Suppressor macrophage treated with lipopolysaccharide for 1 hour (primary cell): ENCODE measurements at places on chromosomes 6 and 20.
A peak's percentile ranks its signal among the peaks of the same experiment; 100 is the strongest.

GRCh38 chr6:116051244-116051643 is 9.4 kb downstream of the FRK start:
- DNase-seq: no peak

- DNase-seq: no peak
Measured at GRCh38 chr6:138194287-138194686, 24.0 kb downstream of the PBOV1 start.

- no peak for DNase-seq
Measured at GRCh38 chr6:110545081-110545872, 68.9 kb upstream of the SLC22A16 start.

GRCh38 chr6:37500294-37500608 is 558 bp upstream of the CCDC167 start:
- DNase-seq: no peak

GRCh38 chr6:45009576-45009975 is 318.6 kb upstream of the RUNX2 start:
- no peak for DNase-seq

DNA sequence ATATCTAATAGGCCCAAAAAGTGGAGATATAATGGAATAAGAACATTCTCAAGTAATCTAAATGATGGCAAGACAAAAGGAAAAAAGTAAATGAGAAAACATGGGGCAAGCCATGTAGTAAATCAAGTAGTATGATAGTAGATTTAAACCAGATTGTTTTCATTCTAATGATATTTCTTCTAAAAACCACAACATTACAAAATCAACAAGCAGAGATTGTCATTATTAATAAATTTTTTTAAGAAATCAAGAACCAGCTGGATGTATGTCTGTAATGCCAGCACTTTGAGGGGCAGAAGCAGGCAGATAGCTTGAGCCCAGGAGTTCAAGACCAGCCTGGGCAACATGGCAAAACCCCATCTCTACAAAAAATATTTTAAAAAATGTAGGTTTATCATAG is 155.0 kb downstream of the RNGTT start:
- DNase-seq: no peak

GRCh38 chr6:169897601-169898358 is 146.4 kb downstream of the ERMARD start:
- no peak for DNase-seq

DNA sequence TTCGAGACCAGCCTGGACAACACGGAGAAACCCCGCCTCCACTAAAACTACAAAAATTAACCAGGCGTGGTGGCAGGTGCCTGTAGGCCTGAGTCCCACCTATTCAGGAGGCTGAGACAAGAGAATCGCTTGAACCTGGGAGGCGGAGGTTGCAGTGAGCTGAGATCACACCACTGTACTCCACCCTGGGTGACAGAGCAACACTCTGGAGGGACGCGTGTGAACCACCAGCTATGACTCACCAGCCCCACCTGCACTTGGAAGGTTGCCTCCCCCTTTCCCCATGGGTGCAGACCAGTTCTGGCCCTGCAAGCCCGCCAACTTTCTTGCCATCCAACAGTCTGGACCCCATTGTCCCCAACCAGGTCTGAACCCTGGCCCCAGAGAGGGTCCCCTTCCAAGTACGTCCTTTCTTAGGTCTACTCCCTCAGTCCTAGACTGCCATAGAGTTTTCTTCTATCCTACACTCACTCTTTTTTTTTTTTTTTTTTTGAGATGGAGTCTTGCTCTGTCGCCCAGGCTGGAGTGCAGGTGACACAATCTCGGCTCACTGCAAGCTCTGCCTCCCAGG is 29.2 kb downstream of the ATP9A start:
- no peak for DNase-seq

- DNase-seq: no peak
Measured at GRCh38 chr6:87971605-87972262, 75.9 kb upstream of the SPACA1 start.

GRCh38 chr6:134894800-134895199 is 55.1 kb downstream of the ALDH8A1 start:
- no peak for DNase-seq

DNA sequence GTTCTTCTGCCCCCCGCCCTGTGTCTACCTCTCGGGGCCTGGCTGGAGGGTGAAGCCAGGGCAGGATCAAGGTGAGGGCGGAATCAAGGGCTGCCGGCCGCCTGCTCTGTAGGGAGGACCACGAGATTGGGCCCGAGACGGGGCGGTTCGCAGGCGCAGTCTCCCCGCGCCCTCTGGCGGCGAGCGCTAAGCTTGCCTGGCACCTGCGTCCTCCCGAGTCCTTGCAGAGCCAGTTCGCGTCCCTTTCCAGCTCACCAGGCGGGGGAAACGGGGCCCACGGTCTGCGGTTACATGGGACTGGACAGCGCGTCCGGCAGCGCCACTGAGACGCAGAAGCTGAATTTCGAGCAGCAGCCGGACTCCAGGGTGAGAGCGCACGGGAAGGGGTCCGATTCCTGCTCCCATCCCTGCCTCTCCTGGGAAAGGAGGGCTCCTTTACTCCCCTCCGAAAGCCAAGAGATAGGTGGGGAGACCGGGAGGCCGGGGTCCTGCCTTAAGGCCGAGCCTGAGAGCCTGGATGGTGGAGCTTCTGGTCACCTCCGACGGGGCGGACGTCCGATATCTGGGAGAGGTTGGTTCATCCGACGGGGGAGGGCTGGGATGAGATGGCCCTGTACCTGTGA is 3.6 kb upstream of the MATN4 start:
- DNase-seq: peak; percentile 70

DNA sequence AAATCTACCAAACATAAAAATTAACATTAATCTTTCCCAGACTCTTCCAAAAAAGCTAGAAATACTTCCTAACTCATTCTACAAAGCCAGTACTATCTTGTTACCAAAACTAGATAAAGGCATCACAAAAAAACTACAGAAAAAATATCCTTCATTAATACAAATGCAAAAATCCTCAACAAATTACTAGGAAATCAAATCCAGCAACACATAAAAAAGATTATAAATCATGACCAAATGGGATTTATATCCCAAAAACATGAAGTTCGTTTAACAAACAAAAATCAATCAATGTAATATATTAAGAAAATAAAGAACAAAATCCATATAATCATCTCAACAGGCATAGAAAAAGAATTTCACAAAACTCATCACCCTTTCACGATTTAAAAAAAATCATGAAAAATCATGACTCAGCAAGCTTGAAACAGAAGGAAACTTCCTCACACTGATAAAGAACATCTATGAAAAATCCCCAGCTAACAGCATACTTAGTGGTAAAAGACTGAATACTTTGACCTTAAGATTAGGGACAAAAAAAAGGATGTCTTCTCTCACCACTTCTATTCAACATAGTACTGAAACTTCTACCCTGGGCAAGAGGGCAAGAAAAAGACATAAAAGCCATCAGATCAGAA is 43.2 kb downstream of the RANBP9 start:
- peak; percentile 44 for DNase-seq

- DNase-seq: peak; percentile 43
Measured at GRCh38 chr20:17850684-17851026, 117.9 kb downstream of the SNX5 start.

- no peak for DNase-seq
Measured at GRCh38 chr6:122621638-122622037, 11.4 kb downstream of the PKIB start.

- peak; percentile 50 for DNase-seq
Measured at GRCh38 chr20:40765814-40766480, 76.9 kb upstream of the MAFB start.

GRCh38 chr20:46060301-46060881 is 29.4 kb downstream of the NCOA5 start:
- peak; percentile 56 for DNase-seq

DNA sequence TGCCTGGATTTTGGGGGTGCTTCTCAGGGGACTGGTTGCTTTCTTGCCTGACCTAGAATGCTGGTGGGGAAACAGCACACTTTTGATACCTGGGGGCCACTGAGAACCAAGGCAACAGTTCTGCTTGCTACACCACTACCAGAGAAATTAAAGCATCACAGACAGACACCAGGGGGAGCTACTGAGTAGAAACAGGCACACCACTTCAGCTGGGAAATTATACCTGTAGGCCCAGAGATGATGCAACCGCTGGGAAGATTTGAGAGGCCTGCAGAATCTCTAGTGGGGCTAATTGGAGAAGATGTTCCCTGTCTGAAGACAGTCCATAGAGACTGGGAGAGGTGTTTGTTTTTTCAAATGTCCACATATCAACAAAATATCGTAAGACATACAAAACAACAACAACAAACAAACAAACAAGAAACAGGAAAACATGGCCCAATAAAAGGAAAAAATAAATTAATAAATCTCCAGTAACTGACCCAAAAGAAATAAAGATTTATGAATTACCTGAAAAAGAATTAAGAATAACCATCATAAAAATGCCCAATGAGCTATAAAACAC is 129.4 kb upstream of the RIN2 start:
- DNase-seq: peak; percentile 77

DNA sequence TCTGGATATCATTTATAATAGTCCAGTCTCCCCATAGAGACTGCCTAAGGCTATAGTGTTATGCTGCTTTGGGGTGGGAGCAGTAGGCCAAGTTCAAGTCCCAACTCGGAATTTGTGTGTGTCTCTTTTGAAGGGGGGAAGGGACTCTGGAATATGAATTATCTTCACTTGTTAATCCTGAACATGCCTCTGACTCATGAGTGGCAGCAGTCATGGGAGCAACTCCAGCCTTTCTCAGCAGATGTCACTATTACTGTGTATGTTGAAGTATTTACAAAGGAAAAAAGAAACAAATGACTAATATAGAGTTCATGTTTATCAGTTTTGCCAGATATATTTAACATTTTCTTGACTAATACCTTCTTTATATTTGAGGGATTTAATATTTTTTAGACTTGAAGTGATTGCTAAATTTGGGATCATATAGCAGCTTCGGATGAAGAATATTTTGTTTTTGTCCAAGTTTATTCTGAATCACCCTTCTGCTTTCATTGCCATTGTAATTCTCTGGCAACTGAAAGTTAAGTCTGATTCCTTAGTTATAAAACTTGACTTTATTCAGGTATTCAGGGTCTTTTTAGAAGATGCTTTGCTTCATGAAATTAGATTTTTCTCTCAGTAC is 23.4 kb downstream of the FAM217A start:
- peak; percentile 58 for DNase-seq

GRCh38 chr6:157602521-157603295 is 220.3 kb upstream of the SNX9 start:
- no peak for DNase-seq

DNA sequence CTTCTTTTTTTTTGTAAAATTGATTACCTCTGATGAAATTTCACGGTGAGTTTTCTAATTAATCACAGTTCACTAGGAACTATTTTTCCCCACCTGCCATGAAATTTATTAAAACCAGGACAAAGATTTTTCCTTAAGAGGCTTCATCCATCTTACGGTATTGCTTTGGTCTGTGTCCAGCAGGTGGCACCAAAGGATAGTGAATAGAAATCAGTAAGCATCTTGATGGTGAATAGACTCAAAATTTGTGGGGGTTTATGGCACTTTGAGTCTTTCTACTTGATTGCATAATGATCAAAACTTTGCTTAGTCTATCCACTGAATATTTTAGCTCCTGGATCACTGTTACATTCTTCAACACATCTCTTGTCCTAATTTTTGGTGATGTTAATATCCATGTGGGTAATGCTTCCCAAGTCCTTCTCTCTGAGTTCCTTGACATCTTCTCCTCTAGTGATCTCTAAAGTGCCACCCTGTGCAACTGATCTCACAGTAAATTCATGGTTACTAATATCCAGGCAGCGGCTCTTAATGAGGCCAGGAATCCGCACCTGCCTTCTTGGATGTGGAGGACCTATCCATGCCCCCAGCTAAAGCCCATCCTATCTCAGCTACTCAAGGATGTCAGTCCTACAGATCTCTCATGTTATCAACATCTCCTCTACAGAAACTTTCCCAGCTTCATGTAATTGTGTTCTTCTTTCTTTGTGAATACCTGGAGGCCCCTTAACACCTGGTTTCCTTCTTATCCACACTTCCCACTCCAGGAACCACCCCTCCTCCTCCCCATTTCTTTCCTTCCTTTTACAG is 54.5 kb downstream of the STMND1 start:
- peak; percentile 79 for DNase-seq

DNA sequence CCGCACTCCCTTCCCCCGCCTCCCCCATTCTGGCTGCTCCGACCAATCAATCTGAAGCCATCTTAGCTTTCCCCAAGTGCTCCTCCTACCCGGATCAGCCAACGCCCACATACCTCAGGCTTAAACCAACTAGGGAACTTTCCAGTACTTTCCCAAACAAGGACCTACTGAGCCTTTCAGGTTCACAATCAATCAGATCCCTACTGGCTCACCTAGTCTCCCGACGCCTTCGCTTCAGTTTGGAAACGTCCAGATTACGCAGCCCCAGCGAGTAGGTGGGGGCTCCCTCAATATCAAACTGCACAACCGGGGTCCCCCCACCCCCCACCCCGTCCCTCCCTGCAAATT is 432 bp downstream of the HSPA1L start:
- DNase-seq: peak; percentile 99

GRCh38 chr20:62899633-62900051 is 26.7 kb downstream of the DIDO1 start:
- no peak for DNase-seq

DNA sequence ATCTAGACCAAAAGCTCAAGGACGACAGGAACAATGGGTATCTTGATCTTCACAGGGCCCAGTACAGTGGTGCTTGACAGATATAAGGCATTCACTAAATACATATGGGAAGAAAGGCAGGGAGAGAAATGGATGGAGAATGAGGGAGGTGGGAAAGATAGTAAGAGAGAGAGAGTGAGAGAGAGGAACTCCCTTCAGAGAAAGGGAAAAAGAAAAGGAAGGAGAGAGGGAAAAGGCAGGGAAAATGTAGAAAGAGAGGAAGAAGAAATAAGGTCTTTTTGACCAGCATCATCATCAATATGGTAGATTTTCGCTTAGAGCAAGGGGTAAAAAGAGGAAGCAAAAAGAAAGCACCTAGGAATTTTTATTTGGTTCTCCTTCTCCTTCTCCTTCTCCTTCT is 760 bp upstream of the ANKRD66 start:
- DNase-seq: no peak

- DNase-seq: peak; percentile 18
Measured at GRCh38 chr6:154502553-154502952, 7.9 kb downstream of the CNKSR3 start.

GRCh38 chr6:13369591-13369990 is 41.3 kb upstream of the TBC1D7 start:
- no peak for DNase-seq

- DNase-seq: no peak
Measured at GRCh38 chr20:24802286-24802820, 146.7 kb upstream of the CST7 start.

- no peak for DNase-seq
Measured at GRCh38 chr6:89873721-89874120, 20.5 kb upstream of the GJA10 start.

DNA sequence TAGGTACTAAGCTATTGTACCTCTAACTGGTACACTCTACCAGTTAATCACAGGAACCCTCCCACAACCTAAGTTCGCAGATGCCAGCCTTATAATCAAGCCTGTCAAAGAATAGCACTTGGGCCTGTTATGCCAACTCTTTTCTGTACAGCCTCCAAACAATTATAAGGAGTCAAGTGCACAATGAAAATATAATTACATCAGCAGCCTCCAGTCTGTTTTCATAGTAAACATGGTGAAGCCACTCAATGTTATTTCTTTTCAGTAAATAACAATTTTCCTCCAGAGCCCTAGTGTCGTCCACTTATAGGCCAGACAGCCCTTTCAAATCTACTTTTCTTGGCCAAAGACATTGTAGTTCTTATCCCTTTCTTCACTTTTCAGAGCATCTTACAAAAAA is 82.7 kb upstream of the CARMIL1 start:
- DNase-seq: no peak

- DNase-seq: peak; percentile 86
Measured at GRCh38 chr6:134723081-134723871, 226.6 kb downstream of the ALDH8A1 start.
